ENCODE measurements at places on chromosomes 6 and 20.
A peak's percentile ranks its signal among the peaks of the same experiment; 100 is the strongest.

GRCh38 chr6:159151266-159151855 is 17.8 kb upstream of the FNDC1 start:
- H3K4me1 ChIP-seq = no peaks in the 10 kb centered on the region
- DNase-seq = no peak
- H3K4me3 ChIP-seq = no peak overlapping the region
- no peaks in the 10 kb centered on the region for H3K36me3 ChIP-seq

DNA sequence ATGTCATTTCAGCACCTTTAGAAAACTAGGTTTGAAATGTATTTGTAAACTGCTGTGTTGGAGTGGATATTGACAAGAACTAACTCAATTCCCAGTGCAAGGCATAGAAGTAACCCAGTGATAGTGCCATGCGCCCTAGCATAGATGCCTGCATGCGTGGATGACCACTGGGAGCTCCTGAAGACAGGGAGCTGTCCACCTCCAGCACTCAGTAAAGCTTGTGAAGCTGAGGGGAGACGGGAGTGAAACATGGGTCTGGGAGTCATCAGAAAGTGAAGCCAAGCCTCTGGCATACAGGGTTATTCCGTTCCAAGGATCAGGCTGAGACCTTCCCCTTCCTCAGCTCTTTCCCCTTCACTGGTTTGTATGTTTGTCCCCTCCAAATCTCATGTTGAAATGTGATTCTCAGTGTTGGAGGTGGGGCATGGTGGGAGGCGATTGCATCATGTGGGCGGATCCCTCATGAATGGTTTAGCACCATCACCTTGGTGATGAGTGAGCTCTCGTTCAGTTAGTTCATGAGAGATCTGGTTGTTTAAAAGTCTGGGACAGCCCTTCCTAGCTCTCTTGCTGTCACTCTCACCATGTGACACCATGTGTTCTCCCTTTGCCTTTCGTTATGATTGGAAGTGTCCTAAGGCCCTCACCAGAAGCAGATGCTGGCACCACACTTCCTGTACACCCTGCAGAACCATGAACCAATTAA is 146.5 kb upstream of the FERMT1 start:
- H3K36me3 ChIP-seq = no peaks in the 10 kb centered on the region
- no peak for DNase-seq
- no peak overlapping the region for H3K27ac ChIP-seq
- no peak overlapping the region for H3K4me3 ChIP-seq

GRCh38 chr6:45057711-45058110 is 270.4 kb upstream of the RUNX2 start:
- H3K36me3 ChIP-seq = no peaks in the 10 kb centered on the region
- no peak for DNase-seq
- H3K27me3 ChIP-seq = no peaks in the 10 kb centered on the region
- H3K4me3 ChIP-seq = no peak overlapping the region

DNA sequence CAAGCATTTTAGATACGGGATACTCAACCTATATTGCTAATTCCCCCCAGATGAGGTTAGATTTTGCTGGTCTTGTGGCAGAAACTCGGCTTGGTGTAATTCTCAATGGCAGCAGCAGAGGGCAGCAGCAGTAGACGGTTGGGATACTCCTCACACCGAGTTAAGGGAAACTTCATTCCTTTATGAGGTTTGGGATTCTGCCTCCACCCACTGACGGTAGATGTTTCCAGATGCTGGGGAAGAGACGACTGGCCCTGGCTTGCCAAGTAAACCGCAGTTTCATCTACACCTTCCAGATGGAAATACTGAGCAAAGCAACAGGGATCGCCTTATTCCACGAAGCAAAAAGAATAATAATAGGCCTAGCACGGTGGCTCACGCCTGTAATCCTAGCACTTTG is 8.2 kb upstream of the TBC1D7 start:
- H3K27me3 ChIP-seq = no peaks in the 10 kb centered on the region
- peaks cover 2% of the 10 kb centered on the region for H3K4me1 ChIP-seq
- H3K4me3 ChIP-seq = no peak overlapping the region
- H3K36me3 ChIP-seq = no peaks in the 10 kb centered on the region
- H3K27ac ChIP-seq = no peak overlapping the region

DNA sequence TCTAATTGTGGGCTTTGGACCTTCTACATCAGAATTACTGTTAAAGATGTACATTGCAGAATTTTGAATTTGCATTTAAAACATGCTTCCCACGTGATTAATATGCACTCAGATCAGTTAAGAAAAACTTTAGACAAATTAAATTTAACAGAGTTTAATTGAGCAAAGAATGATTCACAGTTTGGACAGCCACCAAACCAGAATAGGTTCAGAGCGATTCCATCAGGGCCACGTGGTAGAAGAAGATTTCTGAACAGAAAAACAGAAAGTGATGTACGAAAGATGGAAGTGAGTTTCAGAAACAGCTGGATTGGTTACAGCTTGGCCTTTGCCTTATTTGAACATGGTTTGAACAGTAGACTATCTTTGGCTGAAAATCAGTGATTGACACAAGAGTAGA is 704.2 kb upstream of the MAP3K7 start:
- H3K27me3 ChIP-seq = no peaks in the 10 kb centered on the region
- DNase-seq = no peak
- H3K4me1 ChIP-seq = no peaks in the 10 kb centered on the region
- H3K27ac ChIP-seq = no peak overlapping the region
- no peaks in the 10 kb centered on the region for H3K36me3 ChIP-seq

DNA sequence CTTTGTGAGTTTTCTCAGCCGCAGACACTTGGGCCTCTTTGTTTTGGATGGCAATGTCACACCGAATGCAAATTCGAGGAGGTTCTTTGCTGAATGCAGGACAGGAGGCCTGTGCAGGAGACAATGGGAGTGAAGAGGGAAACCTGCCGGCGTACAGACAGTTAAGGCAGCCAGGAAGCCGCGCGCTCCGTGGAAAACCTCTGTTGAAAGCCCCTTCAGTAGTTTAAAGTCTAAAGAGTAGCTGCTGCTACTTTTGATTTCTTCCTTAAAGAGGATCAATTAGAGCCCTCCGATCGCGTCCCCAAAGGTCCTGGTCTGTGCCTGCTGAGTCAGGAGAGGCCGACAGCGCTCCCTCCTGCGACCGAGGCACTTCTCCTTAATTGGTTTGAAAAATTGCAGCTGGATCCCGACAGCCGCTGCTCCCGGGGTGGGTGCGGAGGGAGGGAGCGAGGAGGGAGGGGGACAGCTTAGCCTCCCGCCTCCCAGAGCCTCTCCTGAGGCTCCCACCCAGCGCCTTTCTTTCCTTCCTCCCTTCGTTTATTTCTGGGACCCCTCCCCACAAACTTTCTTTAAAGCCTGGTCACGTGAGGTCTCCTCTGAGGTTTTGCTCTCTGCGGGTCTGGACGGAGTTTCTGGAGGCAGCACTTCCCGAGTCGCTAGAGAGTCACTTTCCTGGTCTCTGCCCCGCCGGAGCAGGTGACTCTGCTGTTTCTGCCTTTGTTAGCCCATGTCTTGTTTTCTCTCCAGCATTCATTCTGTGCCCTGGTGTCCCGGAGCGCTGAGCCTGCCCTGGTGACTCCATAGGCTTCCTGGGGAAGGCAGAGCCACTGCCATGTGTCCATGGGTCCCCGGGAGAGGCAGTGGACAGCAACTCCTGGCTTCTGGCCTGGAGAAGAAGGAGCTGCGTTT is 22.3 kb upstream of the RPP40 start:
- H3K4me1 ChIP-seq = no peaks in the 10 kb centered on the region
- no peaks in the 10 kb centered on the region for H3K36me3 ChIP-seq
- no peak for DNase-seq
- H3K27ac ChIP-seq = no peak overlapping the region
- H3K27me3 ChIP-seq = no peaks in the 10 kb centered on the region

GRCh38 chr20:24609757-24610156 is 140.3 kb downstream of the SYNDIG1 start:
- no peaks in the 10 kb centered on the region for H3K4me1 ChIP-seq
- H3K36me3 ChIP-seq = no peaks in the 10 kb centered on the region
- no peak overlapping the region for H3K27ac ChIP-seq
- no peak for DNase-seq
- no peaks in the 10 kb centered on the region for H3K27me3 ChIP-seq

DNA sequence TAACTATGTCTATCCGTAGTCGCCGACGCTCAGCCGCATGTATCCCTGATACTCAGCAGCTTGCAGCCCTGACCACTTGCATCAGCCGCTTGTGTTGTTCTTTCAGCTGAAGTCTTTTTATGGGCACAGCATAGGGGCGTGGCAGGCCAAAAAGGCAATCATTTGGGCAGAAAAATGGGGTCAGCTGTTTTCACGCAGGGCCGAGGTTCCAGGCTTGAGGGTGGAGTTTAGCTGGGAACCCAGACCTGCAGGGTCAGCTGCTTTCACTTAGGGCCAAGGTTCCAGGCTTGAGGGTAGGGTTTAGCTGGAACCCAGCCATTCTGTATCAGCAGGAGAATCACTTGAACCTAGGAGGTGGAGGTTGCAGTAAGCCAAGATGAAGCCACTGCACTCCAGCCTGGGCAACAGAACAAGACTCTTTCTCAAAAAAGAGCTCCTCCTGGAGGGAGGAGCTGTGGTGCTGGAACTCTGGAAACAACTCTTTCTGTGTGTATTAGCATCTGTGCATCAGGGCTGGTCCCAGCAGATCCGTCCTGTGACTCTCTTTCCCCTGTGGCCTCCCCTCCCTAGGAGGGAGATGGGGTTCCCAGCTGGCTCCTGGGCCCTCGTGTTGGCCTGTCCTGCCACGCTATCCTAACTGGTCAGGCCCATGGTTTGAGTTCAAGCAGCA is 56.9 kb upstream of the PRND start:
- no peaks in the 10 kb centered on the region for H3K27me3 ChIP-seq
- H3K4me1 ChIP-seq = peaks cover 19% of the 10 kb centered on the region
- DNase-seq = no peak
- H3K36me3 ChIP-seq = no peaks in the 10 kb centered on the region
- H3K4me3 ChIP-seq = no peak overlapping the region
- peak overlapping the region; percentile 61 for H3K27ac ChIP-seq

DNA sequence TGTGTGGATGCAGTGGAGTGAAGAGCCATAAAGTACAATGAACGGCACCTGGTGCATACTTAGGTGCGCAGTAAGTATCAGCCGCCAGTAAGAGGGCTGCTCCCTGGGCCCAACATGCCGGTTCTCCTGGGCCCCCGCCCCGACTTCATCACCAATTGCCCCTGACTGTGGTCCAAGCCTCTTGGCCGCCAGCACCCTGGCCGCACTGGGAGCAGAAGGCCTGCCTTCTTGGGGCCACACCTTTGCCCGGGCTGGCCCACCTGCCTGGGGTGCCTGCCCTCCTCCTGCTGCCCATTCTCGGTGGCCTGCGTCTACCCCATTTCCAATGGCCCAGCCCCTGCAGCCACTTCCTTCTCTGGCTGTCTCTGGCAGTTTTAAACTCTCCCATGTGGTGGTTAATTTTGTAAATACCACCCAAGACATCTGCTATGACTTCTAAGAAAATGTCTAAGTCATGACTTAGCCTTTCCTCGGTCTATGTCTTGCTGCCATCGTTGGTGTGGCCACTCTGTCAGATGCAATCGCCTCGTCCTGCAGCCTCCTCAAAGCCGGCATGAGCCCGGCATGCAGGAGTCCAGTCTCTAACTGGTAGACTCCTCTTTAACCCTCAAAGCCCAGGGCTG is 36.8 kb downstream of the PMEPA1 start:
- no peaks in the 10 kb centered on the region for H3K36me3 ChIP-seq
- no peaks in the 10 kb centered on the region for H3K4me1 ChIP-seq
- no peaks in the 10 kb centered on the region for H3K27me3 ChIP-seq
- H3K27ac ChIP-seq = no peak overlapping the region

GRCh38 chr6:22878324-22878701 is 308.9 kb downstream of the HDGFL1 start:
- H3K4me3 ChIP-seq = no peak overlapping the region
- H3K36me3 ChIP-seq = no peaks in the 10 kb centered on the region
- H3K27me3 ChIP-seq = no peaks in the 10 kb centered on the region
- H3K27ac ChIP-seq = no peak overlapping the region
- no peaks in the 10 kb centered on the region for H3K4me1 ChIP-seq

DNA sequence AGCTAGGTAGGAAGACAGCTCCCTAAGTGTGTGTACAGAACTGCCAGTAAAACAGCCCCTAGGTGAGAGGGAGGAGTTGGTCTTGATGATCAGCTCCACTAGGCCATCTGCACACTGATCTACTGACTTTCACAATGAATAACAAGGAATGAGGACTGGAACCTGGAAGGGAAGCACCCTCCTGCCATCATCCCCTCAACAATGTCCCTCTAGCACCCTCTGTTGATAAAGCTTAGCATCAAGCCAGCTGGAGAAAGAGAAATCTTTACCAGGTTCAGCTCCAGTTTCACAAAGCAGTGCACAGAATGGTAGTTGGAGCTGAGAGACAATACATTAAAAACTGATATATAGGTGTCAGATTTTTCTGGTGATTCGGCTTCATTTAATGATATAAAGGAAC is 57.2 kb upstream of the IRAK1BP1 start:
- H3K4me3 ChIP-seq = no peak overlapping the region
- H3K36me3 ChIP-seq = no peaks in the 10 kb centered on the region
- H3K27me3 ChIP-seq = no peaks in the 10 kb centered on the region

DNA sequence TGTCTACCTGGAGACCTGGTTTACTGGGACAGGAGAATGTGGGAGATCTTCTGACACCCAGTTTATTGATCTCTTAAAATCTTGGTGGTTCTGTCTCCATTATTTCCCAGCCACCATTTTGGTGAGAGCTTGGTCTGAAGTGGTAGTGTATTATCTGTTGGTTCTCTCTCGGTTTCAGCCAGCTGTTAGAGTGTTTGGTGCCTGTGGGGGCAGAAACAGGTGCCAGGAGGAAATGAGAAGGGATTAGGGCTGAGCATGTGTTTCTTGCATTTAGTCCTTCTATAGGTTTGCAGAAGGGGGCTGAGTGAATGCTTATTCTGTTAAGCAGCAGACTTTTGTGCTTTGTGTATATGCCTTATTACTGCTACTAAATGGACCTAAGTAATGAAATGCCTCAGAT is 9.6 kb downstream of the JARID2 start:
- H3K36me3 ChIP-seq = no peaks in the 10 kb centered on the region
- no peak overlapping the region for H3K27ac ChIP-seq
- H3K4me1 ChIP-seq = peaks cover 37% of the 10 kb centered on the region
- DNase-seq = no peak

Data from effector memory CD4-positive, alpha-beta T cell (primary cell).